Activated T-helper 1 cell treated with anti-CD3 and anti-CD28 coated beads, Interleukin-2, amount 50 U/mL, for 16 hours (primary cell): ENCODE measurements at places on chromosomes 16 and 17.

DNA sequence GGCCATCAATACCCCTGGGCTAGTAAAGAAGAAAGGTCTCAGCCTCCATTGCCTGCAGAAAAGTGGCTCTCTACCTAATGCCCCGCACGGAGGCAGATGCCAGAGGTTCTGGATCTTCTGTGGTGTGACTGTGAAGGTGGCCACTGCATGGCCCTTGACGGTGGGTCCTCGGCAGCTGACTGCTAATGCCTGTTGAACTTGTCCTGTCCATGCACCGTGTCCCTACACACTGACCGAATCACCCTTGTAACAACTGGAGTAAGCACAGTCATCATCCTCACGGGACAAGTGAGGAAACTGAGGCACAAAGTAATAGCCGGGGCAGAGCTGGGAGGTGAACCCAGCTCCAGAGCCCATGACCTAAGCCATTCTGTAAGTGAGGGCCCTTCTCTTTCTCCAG is 48.8 kb downstream of the MYH11 start:
- no peak for DNase-seq

- DNase-seq, result no peak
Measured at GRCh38 chr16:88389191-88389590, 6.4 kb downstream of the ZNF469 start.

DNA sequence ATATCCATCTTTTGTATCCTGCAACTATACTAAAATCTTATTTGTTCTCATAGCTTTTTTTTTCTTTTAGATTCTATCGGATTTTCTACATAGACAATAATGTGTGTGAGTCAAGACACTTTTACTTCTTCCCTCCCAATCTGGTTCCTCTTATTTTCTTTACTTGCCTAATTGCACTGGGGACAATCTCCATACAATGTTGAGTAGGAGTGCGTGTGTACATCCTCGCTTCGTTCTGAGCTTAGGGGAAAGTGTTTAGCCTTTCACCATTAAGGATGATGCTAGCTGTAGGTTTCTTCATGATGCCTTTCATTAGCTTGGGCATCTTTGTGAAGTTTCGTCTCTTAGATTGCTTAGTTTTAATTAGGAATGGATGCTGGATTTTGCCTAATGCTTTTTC is 2.9 kb downstream of the SPATA32 start:
- no peak for DNase-seq

DNA sequence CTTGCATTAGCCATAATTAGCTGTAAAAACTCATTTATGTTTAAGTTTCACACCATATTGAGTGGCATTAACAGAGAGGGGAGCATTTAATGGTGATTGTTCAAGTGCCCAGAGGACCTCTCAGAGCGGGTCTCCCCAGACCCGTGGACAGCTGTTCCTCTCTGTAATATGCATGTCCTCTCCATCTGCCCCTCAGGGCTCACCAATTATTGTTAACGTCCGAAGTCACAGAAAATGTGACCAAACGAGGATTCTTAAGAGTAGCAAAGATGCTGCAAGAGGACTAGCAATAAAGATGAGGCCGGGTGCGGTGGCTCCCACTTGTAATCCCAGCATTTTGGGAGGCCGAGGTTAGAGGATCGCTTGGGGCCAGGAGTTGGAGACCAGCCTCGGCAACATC is 130.2 kb downstream of the CPPED1 start:
- no peak for DNase-seq

- DNase-seq, result no peak
Measured at GRCh38 chr16:53445534-53445933, 11.3 kb downstream of the RBL2 start.

- DNase-seq, result no peak
Measured at GRCh38 chr17:81341516-81342268, 46.6 kb upstream of the SLC38A10 start.

GRCh38 chr17:73942703-73943415 is 260.6 kb upstream of the RPL38 start:
- DNase-seq, result no peak

GRCh38 chr16:85921026-85921425 is 22.1 kb downstream of the IRF8 start:
- no peak for DNase-seq

GRCh38 chr17:58621174-58621573 is 70.7 kb downstream of the TEX14 start:
- DNase-seq, result no peak
